ENCODE measurements at places on chromosomes 4 and X.

- no peak for DNase-seq
Observed at GRCh38 chr4:172553216-172553615, 615.4 kb upstream of the GALNT7 start.

- no peak for DNase-seq
Observed at GRCh38 chr4:146379744-146380143, 142.0 kb downstream of the SLC10A7 start.

GRCh38 chr4:138892483-138893407 lies 122.8 kb upstream of the NOCT start:
- DNase-seq, result no peak

GRCh38 chrX:13899607-13900006 lies 82.7 kb upstream of the GPM6B start:
- no peak for DNase-seq

- no peak for DNase-seq
Observed at GRCh38 chr4:36264207-36264826, 17.1 kb upstream of the DTHD1 start.

DNA sequence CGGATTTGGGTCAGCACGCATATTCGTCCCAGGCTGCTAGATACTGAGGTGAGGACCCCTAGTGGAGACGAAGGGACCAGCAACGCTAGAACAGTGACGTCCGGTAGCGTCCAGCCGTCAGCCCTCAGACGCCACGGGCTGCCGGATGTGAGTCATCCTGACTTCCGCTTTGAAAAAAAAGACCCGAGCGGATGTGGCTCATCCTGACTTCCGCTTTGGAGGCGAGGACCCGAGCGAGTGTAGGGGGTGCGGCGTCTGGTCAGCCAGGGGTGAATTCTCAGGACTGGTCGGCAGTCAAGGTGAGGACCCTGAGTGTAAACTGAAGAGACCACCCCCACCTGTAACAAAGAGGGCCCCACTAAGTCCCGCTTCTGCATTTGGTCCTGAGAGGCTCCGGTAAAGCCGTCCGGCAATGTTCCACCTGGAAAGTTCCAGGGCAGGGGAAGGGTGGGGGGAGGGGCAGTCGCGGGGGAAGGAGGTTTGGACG lies at the start of gene MAGEB2:
TSS of gene MAGEB2 (plus strand) at position 207 of the 487 bp plus-strand sequence. CDS start 3,018 bp downstream, outside the sequence.
- DNase-seq, result no peak

- no peak for DNase-seq
Observed at GRCh38 chr4:2787230-2788100, 5.4 kb upstream of the SH3BP2 start.

DNA sequence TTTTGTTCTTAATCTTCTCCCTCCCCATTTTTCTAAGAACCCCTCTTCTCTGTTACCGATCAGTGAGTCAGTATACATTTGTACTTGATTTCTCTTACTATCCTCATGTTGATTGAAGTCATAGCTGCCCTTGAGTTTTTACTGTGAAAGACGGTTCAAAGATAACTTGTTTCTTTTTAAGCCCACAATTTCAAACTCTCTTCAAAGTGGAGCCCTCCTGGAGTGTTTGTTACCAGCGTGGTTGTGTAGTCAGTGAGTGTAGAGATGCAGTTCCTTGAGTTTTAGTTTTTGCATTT lies 7.9 kb downstream of the PPP1R3F start:
- no peak for DNase-seq

GRCh38 chr4:128858879-128859671 lies 49.6 kb downstream of the JADE1 start:
- DNase-seq, result no peak

DNA sequence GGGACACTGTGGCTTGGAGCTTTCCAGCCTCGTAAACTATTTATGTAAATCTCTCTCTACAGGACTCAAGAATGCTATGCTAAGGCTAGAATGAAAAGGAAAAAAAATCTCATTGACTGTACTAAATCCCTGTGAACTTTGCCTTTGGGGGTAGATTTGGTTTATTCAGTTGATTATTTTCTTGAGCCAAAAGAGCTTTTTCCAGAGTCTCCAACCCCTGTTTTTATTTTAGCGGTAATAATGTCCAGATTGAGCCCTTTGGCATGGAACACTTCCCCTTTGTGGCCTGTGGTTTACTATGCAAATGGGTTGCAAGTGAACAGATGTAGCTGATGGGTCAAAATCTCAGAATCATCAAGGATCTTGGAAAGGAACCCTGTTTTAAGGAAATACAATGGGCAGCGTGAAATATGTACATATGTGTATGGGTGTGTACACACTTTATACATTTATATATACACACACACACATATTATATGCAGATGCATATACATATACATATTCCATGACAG lies 72.9 kb downstream of the FAM9B start:
- DNase-seq, result no peak

DNA sequence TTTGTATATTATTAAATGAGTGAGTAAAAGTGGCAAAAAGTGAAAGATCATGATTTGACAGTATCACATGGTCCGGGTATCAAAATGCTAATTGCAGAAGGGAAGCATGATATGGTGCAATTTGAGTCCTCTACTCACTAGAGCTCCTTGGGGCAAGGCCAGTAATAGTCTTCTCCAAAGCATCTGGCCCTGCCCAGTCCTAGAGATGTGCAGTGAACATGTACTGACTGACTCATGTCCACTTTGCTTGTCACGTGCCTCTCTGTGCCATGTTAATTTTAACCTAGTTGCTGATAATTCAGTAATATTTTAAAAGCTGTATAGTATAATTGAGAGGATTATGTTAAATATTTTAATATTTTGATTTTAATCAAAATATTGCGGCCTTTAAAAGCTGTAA lies 54.6 kb upstream of the TENM3 start:
- DNase-seq, result no peak

DNA sequence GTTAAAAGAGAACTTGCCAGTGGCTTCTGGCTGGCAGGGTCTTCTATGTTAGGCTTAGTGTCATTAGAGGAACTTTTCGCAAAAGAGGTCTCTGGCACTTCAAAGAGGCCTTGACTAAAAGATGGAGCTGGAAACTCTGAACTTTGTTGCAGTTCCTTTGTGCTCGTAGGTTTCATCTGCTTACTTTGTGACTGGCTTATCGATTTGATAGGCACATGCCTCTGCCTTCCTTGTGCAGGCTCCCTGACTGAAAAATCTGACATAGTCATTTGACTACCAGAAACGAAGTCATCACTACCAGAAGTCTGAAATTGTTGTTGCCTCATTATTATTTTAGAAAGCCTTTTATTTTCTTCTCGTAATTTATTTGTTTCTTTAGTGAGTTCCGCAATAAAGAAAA lies 93.9 kb upstream of the IL13RA1 start:
- no peak for DNase-seq

- DNase-seq, result no peak
Observed at GRCh38 chrX:153684467-153685155, 3.1 kb upstream of the SLC6A8 start.

GRCh38 chrX:97639526-97639925 lies 755.8 kb downstream of the RPA4 start:
- DNase-seq, result no peak

- DNase-seq, result peak; percentile 70
Observed at GRCh38 chrX:44873415-44874276, 658 bp downstream of the KDM6A start.

Measured in hypothalamus (tissue), 51 donors.